ENCODE measurements at places on chromosomes 7 and 10.

DNA sequence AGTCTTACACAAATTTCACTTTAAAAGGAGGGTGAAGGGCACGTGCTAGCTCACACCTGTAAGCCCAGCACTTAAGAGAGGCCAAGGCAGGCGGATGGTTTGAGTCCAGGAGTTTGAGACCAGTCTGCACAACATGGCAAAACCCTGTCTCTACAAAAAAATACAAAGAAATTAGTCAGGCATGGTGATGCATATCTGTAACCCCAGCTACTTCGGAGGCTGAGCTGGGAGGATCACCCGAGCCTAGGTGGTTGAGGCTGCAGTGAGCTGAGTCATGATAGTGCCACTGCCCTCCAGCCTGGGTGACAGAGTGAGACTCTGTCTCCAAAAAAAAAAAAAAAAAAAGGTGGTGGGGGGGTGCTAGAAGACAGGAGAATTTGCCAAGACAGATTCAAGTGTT, 237.3 kb upstream of the KLF14 start:
- no peak for DNase-seq

- no peak for DNase-seq
Measured at GRCh38 chr10:108615576-108616320, 1307.6 kb downstream of the XPNPEP1 start.

GRCh38 chr7:101555921-101556275, 73.2 kb downstream of the MYL10 start:
- DNase-seq = no peak

GRCh38 chr7:133139350-133139749, 57.5 kb upstream of the CHCHD3 start:
- peak; percentile 30 for DNase-seq

DNA sequence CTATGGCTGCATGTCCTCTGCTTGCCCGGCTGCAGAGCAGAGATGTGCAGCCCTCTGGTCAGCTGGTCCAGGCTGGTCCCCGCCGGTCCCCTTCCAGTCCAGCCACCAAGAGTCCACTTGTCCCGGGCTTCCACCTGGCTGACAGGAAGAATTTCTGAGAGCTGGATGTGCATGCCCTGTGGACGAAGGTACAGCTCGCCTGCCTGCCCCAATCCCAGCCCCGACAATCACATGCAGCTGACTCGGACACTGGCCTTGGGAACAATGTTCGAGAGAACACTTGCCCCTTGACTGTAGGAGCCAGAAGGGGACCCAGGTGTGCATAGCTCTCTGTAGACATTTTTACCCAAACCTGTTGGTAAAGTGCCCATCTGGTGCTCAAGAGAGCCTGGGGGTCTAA, 11.8 kb downstream of the AVPI1 start:
- DNase-seq = no peak

DNA sequence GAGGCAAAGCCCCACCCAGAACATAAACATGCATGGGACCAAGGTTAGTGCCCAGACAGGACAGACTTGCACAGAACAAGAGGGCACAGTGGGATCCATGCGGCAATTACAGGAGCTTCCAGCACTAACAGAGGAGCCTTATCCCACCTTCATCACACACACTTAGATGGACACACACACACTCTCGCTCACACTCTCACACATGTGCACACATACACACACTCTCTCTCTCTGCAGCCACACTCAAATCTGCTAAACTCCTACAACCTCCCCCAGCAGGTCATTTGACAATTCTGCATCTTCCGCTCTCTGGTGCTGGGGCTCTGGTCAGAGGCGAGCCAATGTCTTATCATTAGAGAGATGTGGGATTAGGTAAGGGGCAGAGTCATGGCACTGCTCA, 120.5 kb downstream of the UBE2H start:
- no peak for DNase-seq

DNA sequence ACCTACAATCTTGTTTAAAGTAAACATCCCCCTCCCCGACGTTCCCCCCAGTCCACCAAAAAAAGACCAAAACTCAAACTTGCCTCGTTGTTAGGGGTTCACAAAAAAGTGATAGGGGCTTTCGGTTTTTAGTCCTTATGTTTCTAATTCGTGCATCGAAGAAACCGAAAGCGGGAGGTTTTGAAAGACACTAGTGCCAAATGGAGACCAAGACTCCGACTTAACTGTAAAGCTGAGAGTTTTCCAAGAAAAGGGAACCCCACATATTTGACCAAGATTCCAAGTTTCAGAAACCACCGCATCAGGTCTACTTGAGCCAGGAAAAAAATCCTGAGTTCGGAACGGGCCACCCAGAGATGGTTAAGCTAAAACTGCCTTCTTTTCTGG, 534 bp downstream of the PSMA2 start:
- no peak for DNase-seq

GRCh38 chr10:44716470-44717015, 194.6 kb upstream of the TMEM72 start:
- DNase-seq = no peak

DNA sequence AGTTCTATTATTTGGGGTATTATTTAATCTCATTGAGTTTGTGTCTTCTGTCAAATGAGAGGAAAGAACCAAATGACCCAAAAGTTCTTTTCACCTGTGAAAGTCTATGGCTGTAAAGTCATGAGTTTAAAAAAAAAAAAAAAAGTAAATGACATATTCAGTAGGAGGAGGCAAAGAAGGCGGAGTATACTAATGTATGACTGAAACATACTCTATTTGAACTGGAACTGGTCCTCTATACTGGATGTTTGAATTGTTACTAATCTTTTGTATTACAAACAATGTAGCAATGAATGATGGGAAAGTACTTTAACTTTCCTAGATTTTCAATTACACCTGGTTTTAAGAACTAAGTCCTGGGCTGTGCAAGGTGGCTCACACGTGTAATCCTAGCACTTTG, 24.9 kb upstream of the GSAP start:
- no peak for DNase-seq

GRCh38 chr7:5690931-5691473, 90.5 kb downstream of the RNF216 start:
- DNase-seq = peak; percentile 29

DNA sequence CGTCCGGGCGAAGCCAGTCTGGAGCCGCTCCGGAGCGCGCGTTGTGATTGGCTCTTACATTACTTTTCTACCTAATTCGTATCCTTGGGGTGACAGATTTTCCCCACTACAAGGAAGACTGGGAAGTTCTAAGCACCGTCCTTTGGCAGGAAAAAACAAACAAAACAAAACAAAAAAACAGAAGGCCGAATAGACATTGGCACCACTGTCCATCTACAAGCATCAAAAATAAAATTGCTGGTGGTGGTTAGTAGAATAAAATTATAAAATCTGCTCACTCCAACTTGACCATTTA, 651 bp upstream of the SKAP2 start:
- DNase-seq = no peak

GRCh38 chr10:118701529-118702323, 53.0 kb downstream of the CACUL1 start:
- peak; percentile 35 for DNase-seq

DNA sequence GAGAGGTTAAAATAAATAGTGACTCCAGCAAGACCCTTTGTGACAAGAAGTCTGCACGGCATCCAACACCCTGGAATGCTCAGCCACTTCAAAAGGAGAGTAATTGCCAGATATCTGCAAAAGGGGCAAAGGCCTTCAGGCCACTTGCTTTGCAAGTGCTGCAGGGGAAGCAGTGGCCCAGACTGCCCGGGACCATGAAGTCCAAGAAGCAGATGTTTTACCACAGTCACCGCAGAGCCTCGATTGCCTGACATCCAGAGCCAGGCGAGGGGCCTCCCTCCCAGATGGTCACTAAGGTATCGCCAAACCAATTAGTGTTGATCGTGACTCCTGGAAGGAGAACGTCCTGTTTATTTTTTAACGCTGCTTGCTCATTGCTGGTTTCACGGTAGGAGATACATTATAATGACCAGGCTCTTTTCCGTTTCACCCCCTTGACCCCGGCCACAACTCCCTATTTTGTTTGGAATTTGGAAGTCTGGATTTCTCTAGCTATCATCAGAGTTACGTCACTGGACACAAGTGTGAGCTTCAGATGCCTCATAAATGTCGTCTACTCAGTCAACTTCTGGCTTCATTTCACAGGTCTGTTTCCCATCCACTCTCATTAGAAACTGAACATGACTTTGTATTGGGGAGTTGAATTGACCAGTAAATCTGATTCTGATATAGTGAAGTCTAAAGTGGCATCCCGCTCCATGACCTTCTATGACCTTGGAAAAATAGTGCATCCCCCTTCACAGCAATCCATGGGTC, 276.2 kb downstream of the WDR11 start:
- no peak for DNase-seq

GRCh38 chr10:22410394-22410793, 65.1 kb downstream of the SPAG6 start:
- DNase-seq = no peak

GRCh38 chr10:126350216-126350992, 37.9 kb downstream of the ADAM12 start:
- DNase-seq = peak; percentile 94

DNA sequence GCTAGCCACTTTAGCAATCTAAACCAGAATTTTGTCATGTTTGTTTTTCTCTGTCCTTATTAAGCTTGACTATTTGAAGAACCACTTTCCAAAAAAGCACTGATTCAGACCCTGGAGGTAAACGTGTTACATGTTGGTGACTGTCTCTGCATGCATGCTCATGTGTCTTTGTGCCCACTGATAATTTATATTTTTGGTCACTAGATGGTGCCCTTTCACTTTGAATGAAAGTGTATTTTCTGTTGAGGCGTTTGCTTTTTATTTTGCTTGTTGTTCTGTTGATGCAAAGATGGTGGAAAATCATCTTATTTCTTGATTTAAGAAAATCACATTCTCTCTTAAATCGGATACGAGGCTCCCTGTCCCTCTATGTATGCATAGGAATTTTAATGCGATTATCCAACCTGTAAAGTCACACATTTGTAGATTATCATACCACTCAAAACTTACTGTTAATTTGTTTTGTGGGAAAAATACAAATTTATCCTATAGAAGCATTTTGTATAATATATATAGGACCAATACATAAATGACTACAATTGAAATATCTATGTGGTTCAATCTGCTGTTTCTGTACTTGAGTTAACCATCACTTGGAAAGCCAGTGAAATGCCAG, 269.3 kb downstream of the BICC1 start:
- peak; percentile 62 for DNase-seq

GRCh38 chr10:6148908-6149307, 53.8 kb upstream of the PFKFB3 start:
- DNase-seq = no peak

DNA sequence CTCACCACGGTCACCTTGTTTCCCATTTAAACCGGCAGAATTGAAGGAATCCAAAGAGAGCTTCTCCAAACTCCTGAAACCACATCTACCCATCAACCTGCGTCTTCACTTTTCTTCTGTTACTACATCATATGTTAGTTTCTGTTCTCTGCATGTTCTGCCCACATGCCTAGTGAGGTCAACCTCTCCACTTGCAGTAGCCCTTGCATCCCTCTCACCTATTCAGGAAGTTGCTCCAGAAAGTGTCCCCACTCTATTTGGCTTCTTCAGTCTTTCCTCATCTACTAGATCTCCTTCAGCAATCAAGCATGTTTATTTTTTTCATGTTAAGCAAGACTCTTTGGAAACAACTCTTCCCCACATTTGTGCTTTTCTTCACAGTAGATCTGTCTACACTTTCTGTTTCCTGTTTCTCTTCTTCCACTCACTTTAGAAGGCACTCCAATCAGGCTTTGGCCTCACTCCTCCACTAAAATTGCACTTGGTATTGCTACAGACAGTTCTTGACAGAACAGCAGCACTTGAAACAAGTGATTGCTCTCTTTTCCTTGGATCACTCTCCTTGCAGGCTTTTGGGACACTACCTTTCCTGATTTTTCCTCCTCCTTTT, 7.5 kb downstream of the SAMD9L start:
- DNase-seq = no peak

DNA sequence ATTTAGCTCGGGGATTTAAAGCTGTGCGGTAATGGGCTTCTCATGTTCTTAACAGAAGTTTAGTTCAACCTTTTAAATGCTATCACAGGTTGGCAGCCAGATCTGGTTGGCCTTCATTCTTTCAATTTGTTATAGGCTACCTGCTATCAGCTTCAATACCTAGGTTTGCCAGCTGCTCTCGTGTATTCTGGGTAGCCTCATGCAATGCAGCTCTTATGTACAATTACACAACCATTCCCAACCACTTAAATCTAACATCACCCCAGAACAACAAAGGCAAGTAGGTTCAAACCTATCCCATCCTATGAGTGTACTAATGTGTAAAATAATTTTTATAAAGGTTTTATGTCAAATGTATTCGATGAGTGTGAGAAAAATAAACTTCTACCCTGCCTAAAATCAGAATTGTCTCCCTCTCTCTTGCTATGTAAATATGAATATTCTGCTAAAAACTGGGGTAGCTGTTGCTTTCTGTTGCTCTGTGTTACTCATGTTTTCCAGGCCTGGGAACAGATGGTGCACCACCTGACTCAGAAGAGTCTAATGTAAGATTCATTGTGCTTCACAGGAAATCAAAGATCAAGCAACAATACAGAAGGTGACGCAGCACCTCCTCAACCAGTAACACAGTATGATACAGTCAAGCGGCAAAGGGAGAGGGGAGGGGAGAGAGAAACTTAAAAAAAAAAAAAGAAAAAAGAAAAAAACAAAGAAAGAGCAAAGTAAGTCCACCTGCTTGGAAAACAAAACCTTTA, 188.6 kb downstream of the ETV1 start:
- DNase-seq = peak; percentile 71

- DNase-seq = no peak
Measured at GRCh38 chr10:100510533-100511308, 8.9 kb downstream of the SEC31B start.

GRCh38 chr7:112336936-112337576, 113.2 kb upstream of the IFRD1 start:
- DNase-seq = no peak

- no peak for DNase-seq
Measured at GRCh38 chr10:34420795-34421194, 394.3 kb downstream of the PARD3 start.

DNA sequence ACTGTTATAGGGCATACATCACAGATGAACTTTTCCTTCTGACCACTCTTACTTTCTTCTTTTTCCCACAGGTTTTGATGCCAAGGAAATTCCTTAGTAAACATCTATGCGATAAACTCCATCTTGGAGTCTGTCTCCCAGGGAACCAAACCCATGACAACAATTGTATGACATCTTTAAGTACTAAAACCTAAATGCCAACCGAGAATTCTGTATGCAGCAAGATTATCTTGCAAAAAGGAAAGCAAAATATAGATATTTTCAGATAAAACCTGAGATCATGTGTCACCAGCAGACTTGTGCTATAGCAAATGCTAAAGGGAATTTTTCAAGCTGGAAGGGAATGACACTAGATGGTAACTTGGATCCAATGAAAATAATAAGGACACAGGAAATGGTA, 22.0 kb upstream of the BEND7 start:
- DNase-seq = no peak

GRCh38 chr10:29158066-29158465, 130.8 kb upstream of the LYZL1 start:
- DNase-seq = no peak

DNA sequence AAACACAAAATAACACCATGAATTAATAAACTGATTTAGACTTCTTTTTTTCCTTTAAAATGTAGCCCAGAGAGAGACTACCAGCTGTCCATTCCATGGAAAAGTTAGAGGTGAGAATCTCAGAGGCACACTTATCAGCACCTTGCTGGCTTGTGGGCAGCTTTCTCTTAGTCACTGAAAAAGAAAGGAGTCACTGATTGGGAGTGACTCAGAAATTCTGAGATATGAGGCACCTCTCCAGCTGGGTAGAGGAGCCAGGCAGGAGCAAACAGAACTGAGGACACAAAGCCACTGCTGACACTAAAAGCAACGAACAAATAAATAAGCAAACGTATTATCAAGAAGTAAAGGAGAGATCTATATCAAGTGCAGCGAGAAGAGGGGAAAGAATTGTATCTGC, 310.6 kb downstream of the PARD3 start:
- DNase-seq = no peak

GRCh38 chr7:44116789-44117666, 6.3 kb downstream of the POLD2 start:
- no peak for DNase-seq

All from AG10803 (cell line).